Cardiac septum (tissue), 1 donor: ENCODE measurements at places on chromosomes 5 and 9.

- DNase-seq, result no peak
These were observed 50.8 kb downstream of the DMRT2 start for GRCh38 chr9:1100945-1101344.

DNA sequence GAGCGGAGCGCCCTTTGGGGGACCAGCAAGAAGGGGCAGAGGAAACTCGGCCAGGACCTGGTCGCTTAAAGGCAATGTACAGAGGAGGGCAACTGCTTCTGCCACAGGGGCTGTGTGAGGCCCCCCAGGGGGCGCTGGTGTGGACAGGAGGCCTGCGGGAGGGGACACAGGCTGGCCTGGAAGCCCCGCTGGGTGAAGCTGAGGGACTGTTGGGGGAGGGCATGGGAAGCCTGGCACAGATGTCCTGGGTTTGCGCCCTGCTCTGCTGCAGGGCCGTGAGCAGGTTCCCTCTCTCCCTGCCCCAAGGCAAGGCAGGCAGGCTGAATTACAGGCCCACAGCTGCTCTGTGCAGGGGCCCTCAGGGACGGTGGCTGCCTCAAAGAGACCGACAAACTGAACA lies 5.4 kb downstream of the MED22 start:
- no peak for DNase-seq

GRCh38 chr9:127905004-127905728 lies 5.8 kb upstream of the ST6GALNAC6 start:
- no peak for DNase-seq

DNA sequence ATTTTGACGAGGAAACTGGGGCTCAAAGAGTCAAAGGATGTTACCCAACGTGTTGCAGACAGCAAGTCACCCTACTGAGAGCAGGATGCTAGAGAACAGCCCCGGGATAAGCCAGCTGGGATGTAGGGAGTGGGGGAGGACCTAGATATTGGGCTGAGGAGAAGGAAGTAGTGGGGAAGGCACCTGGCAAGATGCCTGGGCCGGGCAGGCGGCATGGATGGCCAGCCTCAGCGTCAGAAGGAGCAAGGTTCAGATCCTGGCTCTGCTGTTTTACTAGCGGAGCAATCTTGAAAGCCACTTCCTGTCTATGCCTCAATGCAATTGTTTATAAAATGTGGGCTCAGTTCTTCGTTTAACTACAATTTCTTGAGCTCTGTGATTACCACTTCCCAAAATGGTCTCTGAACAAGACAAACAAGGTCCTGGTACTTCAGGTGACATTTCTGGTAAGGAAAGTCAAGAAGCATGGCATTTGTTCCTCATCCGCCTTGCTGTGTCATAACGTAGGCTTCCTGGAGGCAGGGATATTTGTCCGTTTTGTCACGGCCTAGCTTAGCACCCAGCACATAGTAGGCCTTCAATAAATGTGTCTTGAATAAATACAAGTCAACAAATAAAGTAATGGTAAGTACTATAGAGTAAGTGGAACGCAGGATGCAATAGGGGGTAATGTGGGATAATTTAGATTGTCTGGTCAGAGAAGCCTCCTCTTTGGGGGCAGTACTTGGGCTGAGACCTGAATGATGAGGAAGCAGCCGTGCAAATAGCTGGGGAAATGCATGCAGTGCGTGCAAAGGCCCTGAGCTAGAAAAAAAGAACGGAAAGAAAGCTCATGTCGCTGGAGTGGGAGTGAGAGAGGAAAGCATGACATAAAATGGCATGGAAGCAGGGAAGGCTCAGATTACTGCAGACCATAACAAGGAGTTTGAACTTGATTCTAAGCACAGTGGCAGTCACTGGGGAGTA lies 70.5 kb downstream of the SMIM23 start:
- no peak for DNase-seq

- peak; percentile 61 for DNase-seq
These were observed 3.5 kb upstream of the GADD45G start for GRCh38 chr9:89601306-89601705.

DNA sequence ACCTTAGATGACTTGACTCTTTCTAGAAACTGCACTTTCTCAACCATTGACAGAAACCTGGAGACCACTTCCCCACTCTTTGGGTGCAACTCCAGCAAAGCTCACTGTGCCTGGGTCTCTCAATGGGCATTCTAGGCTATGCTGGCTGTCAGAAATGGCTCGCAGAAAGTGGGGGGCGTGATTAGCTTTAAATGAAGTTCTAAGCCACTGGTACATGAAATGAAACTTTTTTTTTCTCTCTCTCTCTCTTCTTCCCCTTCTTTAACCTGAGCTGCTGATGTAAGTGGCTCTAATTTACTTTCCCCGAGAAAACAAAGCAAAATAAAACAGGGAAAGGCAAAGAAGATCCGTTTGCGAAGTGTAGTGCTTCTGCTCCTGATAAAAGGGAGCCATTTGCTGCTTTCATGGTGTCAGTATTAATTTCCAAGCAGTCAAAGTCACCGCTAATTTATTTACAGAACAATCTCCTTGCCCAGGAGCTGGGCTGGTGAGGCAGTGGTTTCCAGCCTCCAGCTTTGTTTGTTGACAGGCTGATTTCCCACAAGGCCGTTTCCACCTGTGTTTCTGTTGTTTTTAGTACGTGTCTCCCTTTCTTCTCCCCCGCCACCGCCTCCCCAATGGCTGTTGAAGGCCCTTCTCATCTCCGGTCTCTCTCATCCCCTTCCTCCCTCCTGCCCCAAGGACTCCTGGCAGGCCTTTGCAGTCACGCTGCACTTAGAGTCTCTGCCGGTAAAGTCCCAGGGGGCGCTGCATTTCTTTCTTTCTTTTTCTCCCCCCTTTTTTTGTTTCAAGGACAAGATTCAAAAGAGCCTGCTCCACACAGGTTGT lies 422.9 kb downstream of the EBF1 start:
- DNase-seq, result no peak

GRCh38 chr5:72268753-72269410 lies 51.2 kb downstream of the MRPS27 start:
- DNase-seq, result no peak

GRCh38 chr5:116465411-116465810 lies 109.2 kb downstream of the SEMA6A start:
- DNase-seq, result no peak

DNA sequence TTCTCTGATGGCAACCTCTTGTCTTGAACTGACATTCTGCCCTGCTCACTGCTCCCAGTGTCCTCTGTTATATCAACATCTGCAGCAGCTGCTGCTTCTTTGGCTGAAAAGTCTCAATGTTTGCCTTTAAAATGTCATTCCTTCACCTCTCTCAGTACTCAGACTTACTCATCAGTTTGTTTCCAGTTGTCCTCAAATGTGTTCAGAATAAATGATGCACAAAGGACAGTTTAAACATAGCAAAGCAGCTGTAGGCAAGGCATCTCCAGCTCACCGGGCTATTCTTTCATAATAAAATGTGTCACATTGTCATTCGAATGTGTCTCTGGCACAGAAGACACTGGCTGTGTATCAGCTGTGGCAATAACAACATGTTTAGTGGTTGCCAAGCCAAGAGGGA lies 590.9 kb upstream of the ZNF608 start:
- no peak for DNase-seq

GRCh38 chr5:179867079-179867465 lies 8.5 kb upstream of the MRNIP start:
- DNase-seq, result no peak

- no peak for DNase-seq
These were observed 599 bp downstream of the KIAA1191 start for GRCh38 chr5:176360894-176361436.

DNA sequence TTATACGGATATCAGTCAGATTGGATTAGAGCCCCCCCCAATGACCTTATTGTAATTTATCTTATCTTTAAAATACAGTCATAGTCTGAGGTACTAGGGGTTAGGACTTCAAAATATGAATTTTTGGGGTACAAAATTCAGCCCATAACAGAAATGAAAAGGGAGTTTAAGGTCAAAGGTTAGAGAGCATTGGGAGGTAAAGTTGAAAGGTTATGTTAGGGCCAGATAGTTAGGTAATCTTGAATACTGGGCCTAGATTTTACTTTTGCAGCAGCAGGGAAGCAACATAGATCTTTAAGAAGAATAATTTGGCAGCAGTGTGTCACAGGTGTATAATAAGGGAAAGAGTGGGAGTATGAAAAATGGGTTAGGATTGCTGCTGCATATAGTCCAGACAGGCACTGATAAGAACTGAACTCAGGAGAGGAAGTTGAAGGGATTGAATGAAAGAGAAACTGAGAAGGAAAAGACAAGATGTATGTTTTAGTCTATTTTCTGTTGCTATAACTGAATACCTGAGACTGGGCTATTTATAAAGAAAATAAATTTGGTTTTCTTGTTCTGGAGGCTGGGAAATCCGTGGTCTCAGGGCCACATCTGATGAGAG lies 10.7 kb upstream of the GCNT4 start:
- DNase-seq, result no peak

DNA sequence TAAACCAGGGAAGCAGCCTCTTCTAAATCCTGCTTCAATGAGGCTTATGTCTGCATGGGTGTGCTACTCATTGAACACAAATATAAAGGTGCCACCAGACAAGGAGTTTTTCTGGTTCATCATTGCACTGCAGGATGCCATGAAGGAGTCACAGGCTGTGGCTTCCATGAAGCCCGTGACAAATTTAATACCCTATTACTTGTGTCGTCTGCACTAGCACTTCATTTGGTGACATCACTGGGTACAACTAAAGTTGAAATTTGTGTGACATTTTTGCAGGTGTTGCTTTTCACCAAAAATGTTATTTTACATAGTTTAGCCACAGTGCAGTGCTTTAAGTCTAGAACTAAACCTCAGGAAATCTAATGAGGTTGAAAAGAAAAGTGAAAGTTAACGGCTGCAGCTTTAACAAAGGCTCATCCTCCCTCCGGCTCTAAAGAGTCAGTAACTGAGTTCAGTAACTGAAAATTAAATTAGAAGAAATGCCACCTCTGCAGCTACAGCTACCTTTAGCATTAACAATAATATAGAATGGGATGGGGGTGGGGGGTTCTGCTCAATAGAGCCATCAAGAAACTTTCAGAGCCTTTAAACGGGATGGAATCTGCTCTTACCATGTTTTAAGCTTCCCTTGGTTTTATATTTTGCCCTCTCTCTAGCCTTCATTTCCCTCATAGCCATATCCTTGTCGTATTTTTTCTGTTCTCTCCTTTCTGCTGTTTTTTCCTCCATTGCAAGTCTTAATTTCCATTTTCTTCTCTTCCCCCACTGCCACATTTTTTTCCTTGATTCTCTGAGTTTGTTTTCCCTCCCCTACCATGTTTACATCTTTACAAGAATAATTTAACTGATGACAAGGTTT lies 233.8 kb upstream of the TMEM161B start:
- DNase-seq, result no peak

- DNase-seq, result no peak
These were observed 19.0 kb upstream of the FER start for GRCh38 chr5:108728566-108729241.

GRCh38 chr5:148984345-148984744 lies 78.5 kb downstream of the SH3TC2 start:
- DNase-seq, result no peak

- DNase-seq, result no peak
These were observed 151.8 kb upstream of the RAD23B start for GRCh38 chr9:107131108-107131799.
